RKO (cell line): ENCODE measurements at places on chromosomes 5 and 9.
A peak's percentile ranks its signal among the peaks of the same experiment; 100 is the strongest.

GRCh38 chr5:65867542-65868195 lies 58.7 kb upstream of the ERBIN start:
- no peak for DNase-seq

- peak; percentile 22 for DNase-seq
These were observed 133.3 kb upstream of the C6 start for GRCh38 chr5:41346609-41347008.

GRCh38 chr9:108383796-108384195 lies 472.0 kb downstream of the ACTL7B start:
- no peak for DNase-seq

DNA sequence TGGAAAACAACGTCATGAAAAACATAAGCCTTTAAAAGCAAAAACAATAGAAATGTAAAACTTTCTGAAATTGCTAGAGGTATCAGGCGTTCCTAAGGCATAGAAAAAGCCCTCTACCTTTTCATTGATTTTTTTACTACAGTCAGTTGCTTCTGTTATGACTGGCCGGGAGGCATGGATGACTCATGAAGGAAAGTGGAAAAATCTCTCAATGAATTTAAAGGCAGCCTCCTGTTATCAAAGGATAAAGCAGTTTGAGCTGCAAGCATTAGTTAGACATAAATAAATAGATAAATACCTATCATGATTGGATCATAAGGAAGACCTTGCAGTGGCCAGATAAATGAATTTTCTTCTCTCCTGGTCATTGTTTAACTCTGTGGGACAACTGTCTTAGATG lies 281.6 kb downstream of the MAST4 start:
- no peak for DNase-seq

DNA sequence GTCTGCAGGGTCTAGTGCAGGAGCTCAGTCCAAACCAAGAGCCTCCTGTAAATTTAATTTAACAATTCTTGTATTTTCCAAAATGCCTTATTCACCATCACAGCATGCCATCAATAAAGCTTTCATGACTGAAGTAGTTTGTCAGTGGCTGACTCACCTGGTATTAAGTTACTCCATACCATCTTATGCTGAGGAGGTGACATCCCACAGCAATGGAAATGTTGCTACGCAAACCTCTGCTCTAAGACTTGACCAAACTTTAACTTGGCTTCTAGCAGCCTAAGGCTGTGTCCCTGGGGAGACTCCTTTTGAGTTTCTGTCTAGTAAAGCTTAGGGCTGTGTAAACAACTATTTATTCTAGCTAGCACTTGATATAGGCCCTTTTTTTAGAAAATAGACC lies 1231.3 kb upstream of the CDH18 start:
- DNase-seq: peak; percentile 46

GRCh38 chr9:37625758-37626147 lies 25.0 kb upstream of the FRMPD1 start:
- DNase-seq: no peak

DNA sequence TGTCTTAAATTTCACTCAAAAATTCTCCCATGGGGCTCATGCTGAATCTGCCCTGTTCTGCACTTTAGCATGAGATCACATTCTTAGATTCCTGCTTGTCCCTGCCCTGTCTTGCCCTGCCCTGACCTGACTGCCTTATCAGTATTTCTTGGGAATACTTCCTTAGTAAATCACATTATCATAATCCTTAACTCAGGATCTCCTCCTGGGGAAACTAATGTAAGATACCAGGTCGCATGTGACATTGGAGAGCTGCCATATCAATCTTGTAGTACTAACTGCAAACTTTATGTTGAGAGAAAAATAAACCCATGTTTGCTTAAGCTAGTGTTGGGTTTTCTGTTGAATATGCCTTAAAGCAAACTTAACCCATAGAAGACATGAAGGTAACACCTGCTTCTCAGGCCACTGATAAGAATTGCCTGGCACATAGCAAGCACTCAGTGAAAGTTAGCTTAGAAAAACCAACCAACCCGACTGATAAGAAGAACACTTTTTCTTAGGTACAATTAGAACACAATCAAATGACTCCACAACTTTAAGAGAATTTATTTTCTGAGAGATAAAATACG lies 53.3 kb downstream of the IL33 start:
- DNase-seq: no peak

- no peak for DNase-seq
These were observed 38.4 kb downstream of the EBF1 start for GRCh38 chr5:159061179-159061796.

GRCh38 chr9:107018861-107019545 lies 156.0 kb downstream of the ZNF462 start:
- peak; percentile 18 for DNase-seq

- no peak for DNase-seq
These were observed 143.7 kb downstream of the ACER2 start for GRCh38 chr9:19552282-19553105.

DNA sequence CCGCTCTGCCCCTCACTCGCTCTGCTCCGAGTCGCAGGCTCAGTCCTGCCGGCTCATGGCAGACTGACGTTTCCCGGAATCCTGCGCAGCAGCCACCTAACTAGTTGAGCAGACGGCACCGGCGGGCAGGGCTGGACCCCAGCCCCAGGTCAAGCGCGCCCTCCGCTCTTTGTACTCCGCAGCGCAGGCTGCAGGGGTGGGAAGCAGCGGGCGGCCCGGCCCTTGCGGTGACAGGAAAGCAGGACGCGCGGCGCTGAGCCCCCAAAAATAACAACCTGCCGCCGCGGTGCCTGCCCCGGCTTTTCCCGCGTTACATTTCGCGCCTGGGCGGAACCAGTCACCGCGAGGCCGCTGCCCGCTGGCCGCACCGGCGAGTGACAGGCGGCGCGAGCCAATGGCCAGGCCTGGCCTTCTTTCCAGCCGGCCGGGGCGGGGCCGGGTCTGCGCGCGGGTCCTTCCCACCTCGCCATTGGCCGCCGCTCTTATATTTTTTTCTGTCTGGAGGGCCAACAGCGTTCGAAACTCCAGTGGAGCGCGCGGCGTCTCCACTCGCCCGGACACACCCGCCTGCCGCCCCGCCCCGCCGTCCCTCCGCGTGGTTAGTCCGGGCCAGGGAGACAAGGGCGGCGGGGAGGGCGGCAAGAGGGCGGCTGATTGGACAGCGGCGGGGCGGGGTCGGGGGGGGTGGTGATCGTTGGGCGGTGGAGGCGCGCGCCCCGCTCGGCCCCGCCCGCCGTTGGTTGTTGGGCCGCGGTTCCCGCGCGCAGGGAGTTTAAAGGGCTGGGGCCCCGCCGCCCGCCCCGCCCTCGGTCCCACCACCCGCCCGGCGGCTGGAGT lies at the start of gene ZNF367:
TSS of gene ZNF367 (minus strand) at position 288 of the 837 bp plus-strand sequence. CDS start 338 bp downstream, outside the sequence.
- DNase-seq: peak; percentile 99

- no peak for DNase-seq
These were observed 8.8 kb downstream of the MSX2 start for GRCh38 chr5:174733091-174733690.
